ENCODE measurements at places on chromosomes 4 and X.

- DNase-seq, result no peak
Measured at GRCh38 chrX:16039834-16040233, 83.5 kb upstream of the GRPR start.

DNA sequence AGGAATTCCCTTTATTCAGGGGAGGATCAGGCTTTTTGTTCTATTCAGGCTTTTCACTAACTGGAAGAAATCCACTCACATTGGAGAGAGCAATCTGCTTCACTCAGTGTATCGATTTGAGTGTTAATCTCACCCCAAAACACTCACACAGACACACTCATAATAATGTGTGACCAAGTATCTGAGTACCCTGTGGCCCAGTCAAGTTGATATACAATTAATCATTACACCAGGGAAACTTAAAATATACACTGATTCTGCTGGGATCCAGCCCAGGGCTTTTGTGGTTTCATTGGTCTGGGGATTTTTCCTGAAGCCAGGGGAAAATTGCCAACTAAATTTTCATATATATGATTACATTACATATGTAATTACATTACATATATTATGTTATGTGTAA, 44.0 kb upstream of the GATB start:
- no peak for DNase-seq

DNA sequence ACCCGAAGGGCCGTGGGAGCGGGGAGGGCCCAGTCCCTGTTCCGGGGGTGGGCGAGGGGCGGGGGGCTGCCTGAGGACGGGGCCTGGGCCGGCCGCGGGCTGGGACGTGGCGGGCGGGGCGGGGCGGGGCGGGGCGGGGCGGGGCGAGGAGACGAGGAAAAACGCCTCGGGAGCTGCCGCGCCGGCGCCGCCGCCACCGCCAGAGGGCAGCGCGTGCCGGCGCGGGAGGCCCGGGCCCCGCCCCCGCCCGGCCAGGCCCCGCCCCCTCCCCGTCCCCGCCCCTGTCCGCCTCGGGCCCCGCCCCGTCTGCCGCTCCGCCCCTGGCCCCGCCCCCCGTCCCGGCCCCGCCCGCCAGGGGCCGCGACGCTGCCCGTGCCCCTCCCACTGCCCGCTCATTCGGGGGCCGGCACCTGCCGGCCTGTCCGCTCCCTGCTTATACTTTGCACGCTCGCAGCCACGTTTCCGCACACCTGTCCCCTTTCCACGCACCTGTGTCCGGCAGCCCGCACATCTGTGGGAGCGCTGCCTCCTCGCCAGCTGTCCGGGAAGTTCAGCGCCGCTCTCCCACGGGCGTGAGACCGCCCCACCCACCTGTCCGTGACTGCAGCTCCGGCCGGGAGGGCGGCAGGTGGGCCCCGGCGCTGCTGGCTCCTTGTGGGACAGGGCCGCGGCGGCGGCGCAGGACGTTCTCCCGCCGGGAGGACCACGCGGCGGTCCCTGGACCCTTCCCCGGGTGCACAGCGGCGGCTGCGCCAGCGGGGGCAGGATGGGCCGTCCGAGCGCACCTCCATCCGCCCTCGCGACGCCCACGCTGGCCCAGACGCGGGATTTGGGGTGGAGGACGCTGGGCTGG, 1.7 kb upstream of the FGFRL1 start:
- no peak for DNase-seq

GRCh38 chrX:17798921-17799320, 61.6 kb downstream of the SCML1 start:
- DNase-seq, result no peak

DNA sequence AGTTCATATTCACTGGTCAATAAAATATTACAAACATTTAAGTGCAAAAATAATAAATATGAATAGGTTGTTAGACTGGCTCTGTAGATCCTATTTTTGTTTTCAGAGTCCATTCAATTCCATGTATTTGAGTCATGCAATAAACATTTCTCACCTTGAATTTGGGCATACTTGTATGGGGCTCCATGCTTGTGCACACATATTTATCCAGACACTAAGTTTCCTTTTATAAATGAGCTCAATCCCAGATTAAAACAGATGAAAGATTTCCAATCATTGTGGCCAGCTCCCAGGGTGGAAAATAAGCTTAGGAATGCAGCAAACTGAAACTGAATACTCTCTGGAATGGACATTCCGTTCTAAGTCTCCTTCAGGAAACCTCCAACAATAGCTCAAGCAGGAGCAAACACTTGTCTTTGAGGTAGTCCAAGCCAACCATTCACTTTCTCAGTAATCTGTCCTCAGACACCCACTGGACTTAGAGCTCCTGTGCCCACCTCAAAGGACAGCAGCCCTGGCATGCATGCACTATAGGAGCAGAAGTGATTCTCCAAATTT, 16.4 kb downstream of the DMD start:
- DNase-seq, result no peak

GRCh38 chr4:78145622-78146021, 88.5 kb downstream of the FRAS1 start:
- DNase-seq, result no peak

GRCh38 chrX:43949669-43950068, 23.5 kb downstream of the NDP start:
- peak; percentile 57 for DNase-seq

GRCh38 chr4:55074386-55074785, 51.0 kb downstream of the KDR start:
- DNase-seq, result no peak

DNA sequence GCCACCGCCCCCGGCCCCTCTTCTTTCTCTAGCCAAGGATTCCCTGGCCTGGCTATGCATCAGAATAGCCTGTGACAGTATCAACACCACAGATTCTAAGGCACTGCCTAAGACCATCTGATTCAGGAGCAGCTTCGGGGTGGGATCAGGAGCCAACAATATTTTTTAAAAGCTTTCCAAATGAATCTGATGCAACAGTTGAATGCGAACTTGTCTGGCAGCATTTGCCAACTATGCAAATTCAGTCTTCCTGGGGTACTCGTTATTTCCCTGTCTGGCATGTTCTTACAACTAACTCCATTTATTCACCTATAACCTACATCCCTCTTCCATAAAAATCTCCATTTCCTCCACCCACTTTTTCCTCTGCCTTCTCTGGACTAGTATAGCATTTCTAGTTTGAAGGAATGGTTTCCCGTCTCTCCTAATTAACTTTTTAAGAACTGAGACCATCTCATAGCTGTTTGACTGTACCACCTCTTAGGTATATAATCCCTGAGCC, 36.2 kb upstream of the UGDH start:
- no peak for DNase-seq

DNA sequence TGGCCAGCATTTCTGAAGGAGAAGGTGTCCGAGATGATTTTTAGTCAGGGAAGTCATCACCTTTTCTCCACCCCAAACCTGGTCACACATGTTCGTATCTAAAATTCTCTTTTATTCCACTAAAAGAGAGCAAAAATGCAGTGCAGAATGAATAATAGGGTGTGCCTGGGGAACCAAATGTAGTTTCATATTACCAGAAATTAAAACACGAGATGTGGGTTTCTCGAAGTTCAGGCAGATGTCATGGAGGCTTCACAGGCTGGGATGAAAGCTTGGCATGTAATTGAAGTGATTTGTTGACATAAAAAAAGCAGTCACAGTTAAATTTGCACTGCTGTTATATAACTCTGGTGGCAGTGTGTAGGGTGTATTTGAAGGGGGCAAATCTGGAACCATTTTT, 165.5 kb upstream of the PDE5A start:
- DNase-seq, result no peak

DNA sequence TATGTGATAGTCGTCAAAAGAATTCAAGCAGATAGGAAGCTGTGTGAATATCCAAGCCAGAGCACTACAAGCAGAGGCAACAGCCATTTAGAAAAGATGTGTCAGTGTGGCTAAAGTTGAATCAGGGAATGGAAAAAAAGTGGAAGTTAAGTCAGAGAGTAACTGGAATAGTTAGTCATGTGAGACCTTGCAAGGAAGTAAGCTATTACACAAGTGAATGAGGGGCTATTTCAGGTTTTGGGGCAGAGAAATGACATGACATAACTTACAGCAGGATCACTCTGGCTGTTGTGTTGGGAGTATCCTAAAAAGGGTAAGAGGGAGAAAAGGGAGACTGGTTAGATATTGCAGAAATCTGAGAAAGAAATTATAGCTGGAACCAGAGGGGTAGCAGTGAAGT, 236.6 kb upstream of the PCDH18 start:
- DNase-seq, result no peak

Measured in NCI-H510A treated with DMSO at 0.1 percent for 48 hours (cell line).